ENCODE measurements at places on chromosomes 5 and 9.

DNA sequence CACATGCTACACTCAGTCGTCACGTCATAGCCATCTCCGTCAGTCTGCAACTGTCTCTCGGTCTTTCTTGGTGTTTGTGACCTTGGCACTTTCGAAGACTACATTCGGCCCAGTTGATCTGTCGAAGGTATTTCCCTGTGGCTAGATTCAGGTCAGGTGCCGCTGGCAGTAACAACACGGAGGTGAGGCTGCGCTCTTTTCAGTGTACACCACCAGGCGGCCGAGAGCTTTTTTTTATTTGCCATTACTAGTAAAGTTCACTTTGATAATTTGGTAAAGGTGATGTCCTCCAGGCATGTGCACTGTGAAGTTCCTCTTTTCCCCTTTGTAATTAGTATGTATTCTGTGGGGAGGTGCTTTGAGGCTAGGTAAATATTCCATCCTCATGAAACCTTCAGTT lies 49.7 kb downstream of the RNF130 start:
- no peak for DNase-seq

DNA sequence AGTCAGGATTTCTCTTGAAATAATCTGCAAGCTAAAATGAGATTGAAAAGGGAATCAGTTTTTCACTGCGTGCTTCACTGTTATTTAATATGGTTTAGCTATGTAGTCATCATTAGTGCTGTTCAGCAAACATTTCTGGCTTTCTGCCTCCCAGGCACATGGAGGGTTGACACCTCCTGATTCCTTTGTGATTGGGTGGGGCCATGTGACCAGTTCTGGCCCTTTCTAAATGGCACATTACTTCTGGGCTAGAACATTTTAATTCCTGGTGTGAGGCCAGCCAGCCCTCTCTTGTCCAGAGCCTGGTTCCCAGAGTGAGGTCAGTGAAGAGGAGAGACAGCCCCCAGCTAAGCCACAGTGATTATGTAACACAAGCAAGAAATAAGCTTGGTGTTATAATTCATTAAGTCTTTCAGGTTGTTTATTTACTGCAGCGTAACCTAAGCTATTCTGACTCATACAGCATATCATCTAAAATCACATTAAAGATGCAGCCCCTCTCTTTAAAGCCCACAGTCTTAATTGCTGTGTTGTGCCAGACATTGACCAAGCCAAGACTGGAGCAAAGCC lies 17.4 kb upstream of the ARSI start:
- DNase-seq = peak; percentile 96

- peak; percentile 88 for DNase-seq
These were observed 141.6 kb downstream of the NR3C1 start for GRCh38 chr5:143261748-143262392.

DNA sequence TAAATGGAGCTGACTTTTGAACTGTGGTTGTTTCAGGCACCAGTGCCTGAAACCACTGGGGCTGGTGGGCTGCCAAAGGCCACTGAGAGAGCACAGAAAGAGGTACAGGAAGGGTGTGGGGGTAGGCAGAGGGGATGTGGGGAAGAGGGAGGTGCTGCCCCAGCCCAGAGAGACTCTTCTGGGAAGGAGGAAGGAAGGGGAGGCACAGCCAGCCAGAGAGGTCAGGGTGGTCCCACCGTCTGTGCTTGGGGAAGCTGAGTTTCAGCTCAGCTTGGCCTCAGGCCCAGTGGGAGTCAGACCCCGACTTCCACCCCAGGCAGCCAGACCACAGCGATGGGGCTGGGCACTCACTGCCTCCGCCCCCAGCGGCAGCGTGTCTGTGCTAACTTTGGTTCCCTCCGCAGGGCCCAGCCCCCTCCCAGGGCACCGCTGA lies 8.6 kb upstream of the PHYKPL start:
- DNase-seq = no peak

DNA sequence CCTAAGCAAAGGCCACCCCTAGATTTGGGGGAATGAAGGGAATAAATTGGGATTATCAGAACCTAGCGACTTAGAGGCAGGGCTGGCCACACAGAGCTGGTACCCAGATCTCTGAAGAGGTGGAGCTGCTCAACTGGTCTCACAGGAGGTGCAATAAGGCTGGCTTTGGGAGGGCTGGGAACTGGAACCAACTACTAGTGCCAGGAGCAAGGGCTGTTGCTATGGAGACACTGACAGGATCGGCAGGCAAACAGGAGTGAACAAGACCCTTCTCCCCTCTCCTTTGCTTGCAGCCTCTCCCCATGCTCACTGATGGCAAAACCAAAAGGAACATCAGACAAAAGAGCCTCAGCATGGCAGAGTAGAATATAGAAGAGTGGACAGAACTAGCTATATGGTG lies 17.0 kb upstream of the WHRN start:
- DNase-seq = no peak

DNA sequence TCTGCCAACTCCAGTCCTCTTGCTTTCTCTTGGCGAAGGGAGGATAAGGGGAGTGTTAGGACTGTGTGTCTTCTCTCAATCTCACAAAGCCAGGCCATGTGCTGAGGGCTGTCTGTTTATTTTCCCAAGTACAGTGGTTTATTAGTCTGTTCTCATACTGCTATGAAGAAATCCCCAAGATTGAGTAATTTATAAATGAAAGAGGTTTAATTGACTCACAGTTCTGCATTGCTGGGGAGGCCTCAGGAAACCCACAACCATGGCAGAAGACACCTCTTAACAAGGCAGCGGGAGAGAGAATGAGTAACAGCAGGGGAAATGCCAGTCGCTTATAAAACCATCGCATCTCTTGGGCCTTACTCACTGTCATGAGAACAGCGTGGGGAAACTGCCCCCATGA lies 36.2 kb upstream of the CKS2 start:
- DNase-seq = peak; percentile 95

- DNase-seq = no peak
These were observed 85.6 kb downstream of the C5orf15 start for GRCh38 chr5:133882846-133883245.

- no peak for DNase-seq
These were observed 293.2 kb upstream of the CLINT1 start for GRCh38 chr5:158152136-158152535.

DNA sequence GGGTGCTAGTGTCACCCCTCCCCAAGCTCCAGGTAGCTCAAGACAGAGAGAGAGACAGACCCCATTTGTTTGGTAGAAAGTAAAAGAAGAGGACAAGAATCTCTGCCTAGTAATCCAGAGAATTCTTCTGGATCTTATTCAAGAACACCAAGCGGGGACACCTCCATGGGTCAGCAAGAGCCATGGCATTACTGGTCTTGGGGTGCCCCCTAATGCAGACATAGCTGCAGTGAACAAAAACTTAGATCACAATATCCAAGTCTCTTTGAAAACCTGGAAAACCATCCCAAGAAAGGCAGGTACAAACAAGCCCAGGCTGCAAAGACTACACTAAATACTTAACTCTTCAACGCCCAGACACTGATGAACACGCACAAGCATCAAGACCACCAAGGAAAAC lies 29.9 kb upstream of the PDE4D start:
- peak; percentile 32 for DNase-seq

DNA sequence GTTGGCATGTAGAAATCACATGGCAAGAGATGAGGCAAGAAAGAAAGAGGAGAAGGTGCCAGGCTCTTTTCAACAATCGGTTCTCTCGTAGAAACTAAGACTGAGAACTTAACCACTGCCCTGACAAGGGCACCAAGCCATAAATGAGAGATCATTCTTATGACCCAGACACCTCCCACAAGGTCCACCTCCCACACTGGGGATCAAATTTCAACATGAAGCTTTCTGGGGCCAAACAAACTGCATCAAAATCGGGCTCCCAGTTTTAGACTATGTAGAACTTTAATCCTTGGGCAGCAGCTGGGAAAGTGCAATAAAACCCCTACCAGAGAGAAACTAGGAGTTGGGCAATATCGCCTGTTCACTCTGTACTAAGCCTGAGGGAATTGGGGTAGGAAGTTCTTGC lies 150.2 kb upstream of the CCDC152 start:
- no peak for DNase-seq

GRCh38 chr5:68110264-68110663 lies 105.3 kb upstream of the PIK3R1 start:
- DNase-seq = no peak

GRCh38 chr9:32864971-32865370 lies 81.6 kb downstream of the TMEM215 start:
- DNase-seq = no peak

- DNase-seq = no peak
These were observed 5.5 kb upstream of the LOX start for GRCh38 chr5:122083535-122083934.

- DNase-seq = no peak
These were observed 156.7 kb downstream of the SYK start for GRCh38 chr9:90958328-90958727.

GRCh38 chr5:98777295-98777694 lies 3.8 kb downstream of the RGMB start:
- peak; percentile 41 for DNase-seq

- DNase-seq = peak; percentile 51
These were observed 103.9 kb upstream of the DMRT1 start for GRCh38 chr9:737400-738120.

DNA sequence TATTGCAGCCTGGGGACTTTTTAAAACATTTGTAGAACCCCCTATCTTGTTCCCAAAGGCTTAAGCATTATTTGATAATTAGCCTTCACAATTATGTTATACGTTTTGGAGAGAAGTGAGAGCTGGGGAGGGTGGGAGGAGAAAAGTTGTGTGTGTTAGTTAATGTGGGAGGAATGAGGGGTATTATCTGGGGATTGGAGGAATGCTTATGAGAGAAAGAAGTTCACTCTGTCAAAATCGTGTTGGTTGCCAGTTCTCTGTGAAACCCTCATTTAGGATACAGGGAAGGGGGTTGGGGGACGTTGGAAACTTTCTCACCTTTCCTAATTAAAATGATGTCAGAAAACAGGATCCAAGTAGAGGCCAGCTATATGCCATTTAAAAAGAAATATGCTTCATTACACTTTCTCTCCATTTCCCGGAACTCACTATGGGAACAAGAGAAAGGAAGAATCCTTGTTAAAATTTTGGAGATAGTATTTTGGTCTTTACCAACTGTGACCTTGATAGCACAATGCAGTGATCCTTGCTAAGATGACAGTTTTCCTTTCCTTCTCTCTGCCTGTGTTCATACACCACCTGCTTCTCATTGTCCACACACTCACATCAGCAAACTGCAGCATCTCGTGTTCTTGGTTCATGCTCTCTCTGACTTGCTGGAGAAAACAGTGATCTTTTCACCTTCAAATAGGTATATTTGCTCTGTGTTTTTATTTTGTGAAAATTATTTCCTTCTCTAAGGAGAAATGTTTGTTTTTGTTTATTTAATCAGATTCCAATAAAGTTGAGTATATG lies 336.7 kb upstream of the CLINT1 start:
- no peak for DNase-seq

DNA sequence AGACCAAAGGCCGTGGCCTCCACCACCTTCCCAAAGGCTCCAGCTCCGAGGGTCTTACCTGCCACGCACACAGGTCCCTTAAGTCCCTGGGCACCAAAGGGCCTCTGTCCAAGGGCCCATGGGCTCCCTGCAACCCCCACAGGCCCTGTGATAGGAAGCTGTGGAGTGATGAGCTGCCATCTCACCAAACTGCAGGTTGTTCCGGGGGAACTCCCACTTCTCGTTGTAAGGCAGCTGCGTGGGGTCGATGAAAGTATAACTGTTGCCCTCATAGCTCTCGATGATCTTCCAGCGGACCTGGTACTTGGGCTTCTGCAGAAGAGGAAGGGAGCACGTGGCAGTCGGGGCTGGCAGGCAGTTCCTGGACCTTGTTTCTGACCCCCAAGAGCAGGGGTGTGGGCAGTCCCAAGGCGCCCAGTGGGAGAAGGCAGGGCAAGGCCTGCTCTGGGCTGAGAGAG lies 24.8 kb downstream of the CSF1R start:
- DNase-seq = no peak

- peak; percentile 58 for DNase-seq
These were observed 11.5 kb downstream of the SARDH start for GRCh38 chr9:133726401-133727276.

DNA sequence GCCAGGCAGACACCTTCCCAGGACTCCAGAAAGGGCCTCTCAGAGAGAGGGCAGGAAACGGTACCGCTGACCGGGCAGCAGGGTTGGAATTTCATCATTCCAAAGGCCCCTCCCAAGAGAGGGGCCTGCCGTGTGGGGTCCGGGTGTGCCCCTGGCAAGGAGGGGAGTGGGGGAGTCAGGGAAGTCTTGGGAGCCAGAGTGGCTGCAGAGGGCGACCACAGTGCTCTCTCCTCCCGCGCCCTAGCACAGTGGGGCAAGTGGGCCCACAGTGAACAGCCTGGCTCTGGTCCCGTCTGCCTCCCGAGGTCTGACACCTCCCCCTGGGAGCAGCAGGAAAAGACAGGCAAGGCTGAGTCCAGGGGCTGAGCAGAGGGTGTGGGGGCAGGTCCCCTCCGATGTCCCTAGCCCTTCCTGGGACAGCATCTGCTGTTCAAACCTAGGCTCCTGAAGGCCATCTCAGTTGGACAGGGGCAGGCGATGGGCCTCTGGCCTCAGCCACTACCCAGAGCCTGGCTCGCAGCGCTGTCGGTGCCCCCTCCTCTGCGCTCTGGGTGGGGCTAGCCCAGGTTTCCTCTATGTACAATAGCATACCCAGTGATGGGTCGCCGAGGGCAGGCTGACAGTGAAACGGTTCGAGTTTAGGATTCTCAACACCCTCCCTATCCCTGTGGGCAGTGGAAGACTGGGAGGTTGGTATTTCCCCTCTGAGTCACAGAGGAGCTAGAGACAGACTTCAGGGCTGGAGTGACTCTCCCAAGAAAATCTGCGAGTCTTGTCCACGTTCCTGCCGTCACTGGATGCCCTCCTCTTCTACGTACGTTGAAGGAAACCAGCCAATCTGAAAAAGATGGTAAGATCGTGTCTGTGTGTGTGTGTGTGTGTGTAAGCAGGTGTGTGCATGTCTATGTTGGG lies 25.4 kb upstream of the SARDH start:
- DNase-seq = peak; percentile 50

- DNase-seq = no peak
These were observed 79.2 kb upstream of the TBCA start for GRCh38 chr5:77855369-77855768.

DNA sequence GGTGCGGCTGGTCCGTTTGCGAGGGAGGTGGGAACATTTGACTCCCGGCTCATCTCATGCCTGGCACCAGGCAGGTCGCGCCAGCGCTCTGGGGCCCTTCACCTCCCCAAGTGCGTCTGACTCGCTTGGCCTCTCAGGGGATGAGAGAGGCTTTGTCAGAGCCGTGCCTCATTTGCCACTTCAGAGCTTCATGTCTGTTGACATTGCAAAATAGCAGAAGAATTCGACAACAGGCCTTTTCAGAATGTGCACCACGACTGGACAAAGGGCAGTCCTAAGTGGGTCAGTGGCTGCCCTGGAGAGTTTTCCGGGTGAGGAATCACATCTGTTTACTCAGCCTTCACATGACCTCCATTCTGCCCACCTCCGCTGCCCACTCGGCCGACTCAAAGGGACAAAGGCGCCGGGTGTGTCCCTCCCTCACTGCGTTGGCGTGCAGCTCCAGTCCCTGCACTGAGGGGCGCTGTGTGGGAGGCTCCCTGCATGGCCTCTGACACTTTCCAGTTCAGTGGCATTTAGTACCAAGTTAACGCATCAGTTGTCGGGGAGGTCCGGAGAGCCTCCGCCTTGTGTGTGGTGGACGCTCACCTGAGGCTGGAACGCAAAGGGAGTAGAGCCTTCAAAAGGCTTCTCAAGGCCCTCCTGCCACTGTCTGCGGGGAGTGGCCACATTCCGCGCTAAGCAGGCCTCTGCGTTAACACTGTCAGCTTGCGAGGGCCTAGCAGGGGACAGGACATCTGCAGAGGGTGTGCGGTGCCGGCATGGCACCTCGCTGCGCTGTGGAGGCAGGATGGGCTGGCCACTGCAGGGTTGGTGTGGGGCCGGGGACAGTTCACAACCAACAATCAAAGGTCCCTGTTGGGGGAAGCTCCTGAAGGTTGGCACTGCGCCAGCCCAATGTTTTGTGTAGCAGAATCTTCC lies 171.5 kb downstream of the NXNL2 start:
- peak; percentile 8 for DNase-seq

- DNase-seq = peak; percentile 97
These were observed at the start of gene ALDH1B1 for GRCh38 chr9:38392235-38393127. ALDH1B1 (plus strand) TSS chr9:38392702; CDS start chr9:38395749, 3,047 bp downstream.

All from GM23248 (cell line).